ENCODE measurements at places on chromosomes 13 and 19.
A peak's percentile ranks its signal among the peaks of the same experiment; 100 is the strongest.

DNA sequence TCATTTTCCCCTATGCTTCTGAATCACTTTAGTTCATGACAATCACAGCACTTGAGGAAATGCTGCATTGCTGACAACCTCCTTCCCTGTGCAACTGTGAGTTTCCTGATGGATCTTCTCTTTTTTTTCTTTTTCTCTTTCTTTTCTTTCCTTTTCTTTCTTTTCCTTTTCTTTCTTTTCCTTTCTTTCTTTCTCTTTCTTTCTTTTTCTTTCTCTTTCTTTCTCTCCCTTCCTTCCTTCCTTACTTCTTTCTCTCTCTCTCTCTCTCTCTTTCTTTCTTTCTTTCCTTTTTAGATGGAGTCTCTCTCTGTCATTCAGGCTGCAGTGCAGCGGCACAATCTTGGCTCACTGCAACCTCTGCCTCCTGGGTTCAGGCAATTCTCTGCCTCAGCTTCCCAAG, 247.9 kb upstream of the HTR2A start:
- no peak for DNase-seq

DNA sequence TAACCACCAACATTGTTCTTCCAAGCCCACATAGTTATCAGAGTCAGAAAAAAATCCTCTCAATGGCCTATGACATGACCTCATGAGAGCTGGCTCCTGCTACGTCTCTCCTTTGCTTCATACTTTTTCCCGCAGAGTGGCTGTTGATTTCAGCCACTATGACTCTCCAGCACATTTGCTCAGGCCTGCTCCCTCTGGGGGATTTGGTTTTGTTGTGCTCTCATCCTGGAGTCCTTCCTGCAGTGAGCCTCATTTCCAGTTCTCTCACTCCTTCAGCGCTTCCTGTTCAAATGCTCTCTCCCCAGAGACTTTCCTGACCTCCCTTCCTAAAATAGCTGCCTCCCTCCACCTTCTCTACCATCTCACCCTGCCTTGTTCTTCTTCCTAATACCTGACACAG, 72.0 kb upstream of the USP29 start:
- no peak for DNase-seq

DNA sequence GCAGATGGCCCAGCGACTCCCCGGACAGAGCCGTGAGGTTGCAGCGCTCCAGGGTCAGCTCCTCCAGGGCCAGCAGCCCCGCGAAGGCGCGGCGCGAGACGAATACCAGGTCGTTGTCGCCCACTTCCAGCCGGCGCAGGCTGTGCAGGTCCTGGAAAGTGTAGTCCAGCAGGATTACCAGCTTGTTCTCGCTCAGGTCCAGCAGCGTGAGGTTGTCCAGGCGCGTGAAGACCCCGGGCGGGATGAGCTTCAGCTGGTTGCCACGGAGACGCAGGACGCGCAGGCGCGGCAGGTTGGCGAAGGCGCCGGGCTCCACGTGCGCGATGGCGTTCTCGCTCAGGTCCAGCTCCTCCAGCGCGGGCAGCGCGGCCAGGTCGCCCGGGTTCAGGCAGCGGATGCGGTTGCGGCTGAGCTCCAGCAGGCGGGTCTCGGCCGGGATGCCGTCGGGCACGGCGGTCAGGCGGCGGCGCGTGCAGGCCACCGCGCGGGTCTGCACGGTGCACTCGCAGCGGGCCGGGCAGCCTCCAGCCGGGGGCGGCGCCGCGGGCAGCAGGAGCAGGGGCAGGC, 9.3 kb upstream of the PEAK3 start:
- DNase-seq: no peak

DNA sequence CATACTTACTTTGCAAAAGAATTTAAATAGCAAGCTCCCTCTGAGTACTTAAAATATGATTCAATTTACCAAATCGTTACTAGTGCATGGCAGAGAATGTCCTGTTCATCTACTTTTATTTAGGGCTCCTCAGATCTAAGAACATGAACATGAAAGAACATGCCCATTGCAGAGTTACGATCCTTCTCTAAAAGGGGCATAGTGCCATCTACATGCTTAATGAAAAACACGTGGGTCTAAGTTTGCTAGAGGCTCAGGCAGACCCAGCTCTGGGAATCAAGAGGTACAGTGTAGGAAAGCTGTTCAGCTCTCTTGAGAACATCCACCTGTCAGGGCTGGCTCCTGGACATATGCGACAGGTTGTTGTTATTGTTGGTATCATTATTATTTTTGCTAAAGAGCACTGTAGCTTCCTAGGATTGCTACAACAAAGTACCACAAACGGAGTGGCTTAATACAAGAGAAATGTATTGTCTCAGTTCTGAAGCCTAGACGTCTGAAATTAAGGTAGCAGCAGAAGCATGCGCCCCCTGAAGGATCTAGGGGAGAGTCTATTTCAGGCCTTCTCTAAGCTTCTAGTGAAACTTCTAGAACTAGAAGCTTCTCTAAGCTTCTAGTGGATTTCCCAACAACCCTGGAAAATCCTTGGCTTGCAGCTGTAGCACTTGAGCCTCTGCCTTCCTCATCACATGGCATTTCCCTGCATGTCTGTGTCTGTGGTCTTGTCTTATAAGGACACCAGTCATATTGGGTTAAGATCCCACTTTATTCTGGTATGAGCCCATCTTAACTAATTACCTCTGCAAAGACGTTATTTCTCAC, 133.9 kb downstream of the DCT start:
- DNase-seq: peak; percentile 33

DNA sequence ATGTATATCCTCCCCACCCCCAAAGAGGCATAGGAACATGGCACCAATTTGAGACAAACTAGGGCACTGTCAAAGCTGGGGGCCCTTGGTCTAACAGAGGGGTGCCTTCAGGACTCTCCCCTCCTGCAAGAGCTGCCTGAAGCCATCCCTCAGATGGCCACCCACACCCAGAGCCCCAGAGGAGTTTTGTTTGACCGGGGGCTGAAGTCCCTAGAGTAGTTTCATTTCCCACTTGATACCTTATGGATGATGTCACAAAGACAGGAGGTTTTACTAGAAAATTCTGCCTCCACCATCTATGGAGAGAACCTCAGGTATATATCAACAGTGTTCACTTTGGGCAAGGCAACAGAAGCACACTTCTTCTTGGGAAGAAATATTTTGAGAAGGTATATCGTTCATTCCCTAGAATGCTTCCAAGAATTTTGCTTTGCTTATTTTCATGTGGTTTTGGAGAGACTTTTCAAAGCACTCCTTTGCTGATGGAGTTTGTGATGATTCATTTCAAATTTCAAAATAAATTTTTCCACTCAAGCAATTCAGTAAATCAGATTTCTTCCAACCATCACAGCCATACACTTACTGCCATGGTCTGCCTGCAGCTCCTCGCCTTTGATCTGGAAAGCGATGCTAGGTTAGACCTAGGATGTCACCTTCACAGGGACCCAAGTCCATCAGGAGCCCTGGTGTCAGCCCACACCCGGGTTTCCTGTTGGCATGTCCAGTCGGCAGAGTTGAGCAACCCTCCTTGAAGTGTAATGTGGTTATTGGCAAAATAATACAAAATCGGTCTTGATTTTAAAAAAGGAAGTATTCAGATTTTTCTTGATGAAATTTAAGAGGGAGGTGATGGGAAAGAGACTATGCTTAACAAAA, 207.0 kb downstream of the SHISA2 start:
- DNase-seq: no peak

GRCh38 chr19:6340493-6341201, 7.2 kb upstream of the ACER1 start:
- DNase-seq: no peak

- DNase-seq: no peak
Observed at GRCh38 chr13:92137520-92137919, 739.1 kb downstream of the GPC5 start.

- no peak for DNase-seq
Observed at GRCh38 chr13:59458908-59459579, 704.7 kb downstream of the DIAPH3 start.

DNA sequence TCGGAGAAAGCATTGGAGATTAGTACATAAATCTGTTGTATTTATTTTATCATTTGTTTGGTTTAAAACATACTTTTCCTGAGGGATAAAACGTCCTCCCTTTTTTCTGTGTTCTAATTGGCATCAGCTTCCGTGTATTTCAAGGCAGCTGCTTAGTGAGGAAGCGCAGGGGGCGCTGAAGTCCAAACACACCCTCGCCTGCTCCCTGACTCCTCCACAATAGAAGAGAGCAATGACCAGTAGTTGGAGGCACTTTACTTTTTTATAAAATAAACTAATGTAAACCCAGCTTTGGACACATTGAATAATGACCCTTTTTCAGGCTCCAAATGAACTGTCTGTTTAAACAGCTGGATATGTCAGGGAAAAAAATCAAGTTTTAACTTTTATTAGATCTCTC, 79.9 kb downstream of the RNASEH2B start:
- DNase-seq: no peak

DNA sequence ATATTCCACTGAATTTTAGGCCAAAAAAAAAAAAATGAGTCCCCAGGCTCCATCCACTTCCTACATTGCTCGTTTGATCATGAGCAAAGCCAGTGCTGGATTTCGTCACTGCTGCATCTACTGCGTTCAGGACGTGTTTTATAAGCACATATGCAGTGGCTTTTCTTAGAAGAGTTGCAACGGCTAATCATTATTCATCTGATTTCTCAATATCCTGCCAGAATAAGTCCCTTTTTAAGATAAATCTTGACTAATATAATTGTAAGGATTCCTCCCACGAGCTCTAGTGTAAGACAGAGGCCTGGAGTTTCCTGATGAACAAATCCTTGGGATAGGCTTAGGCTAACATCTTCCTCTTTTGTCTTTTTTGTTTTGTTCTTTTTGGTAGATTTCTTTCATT, 19.5 kb downstream of the FAM124A start:
- DNase-seq: no peak

GRCh38 chr19:58560921-58561320, 2.5 kb upstream of the UBE2M start:
- no peak for DNase-seq

DNA sequence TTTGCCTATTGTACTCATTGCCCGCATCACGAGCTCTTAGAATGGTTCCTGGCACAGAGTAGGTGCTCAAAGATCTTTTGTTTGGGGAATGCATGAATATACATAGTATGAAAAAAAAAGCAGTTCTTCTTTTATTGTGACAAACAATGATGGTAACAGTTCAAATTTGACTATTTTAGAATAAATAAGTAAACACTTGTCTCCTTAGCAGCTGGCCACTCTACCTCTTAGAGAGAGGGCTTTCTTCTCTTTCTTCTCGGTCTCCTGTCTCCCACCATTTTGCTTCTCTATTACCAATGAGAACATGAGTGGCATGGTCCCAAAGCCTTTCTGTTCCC, 639 bp upstream of the SLAIN1 start:
- DNase-seq: no peak

GRCh38 chr19:51621178-51621577, 9.0 kb downstream of the SIGLEC5 start:
- no peak for DNase-seq

- no peak for DNase-seq
Observed at GRCh38 chr13:114309806-114310410, 4.4 kb upstream of the CHAMP1 start.

GRCh38 chr19:33064792-33065550, at the start of gene RHPN2:
Gene RHPN2 (minus strand): TSS chr19:33064888. CDS start chr19:33064852, 36 bp downstream.
- peak; percentile 6 for DNase-seq

DNA sequence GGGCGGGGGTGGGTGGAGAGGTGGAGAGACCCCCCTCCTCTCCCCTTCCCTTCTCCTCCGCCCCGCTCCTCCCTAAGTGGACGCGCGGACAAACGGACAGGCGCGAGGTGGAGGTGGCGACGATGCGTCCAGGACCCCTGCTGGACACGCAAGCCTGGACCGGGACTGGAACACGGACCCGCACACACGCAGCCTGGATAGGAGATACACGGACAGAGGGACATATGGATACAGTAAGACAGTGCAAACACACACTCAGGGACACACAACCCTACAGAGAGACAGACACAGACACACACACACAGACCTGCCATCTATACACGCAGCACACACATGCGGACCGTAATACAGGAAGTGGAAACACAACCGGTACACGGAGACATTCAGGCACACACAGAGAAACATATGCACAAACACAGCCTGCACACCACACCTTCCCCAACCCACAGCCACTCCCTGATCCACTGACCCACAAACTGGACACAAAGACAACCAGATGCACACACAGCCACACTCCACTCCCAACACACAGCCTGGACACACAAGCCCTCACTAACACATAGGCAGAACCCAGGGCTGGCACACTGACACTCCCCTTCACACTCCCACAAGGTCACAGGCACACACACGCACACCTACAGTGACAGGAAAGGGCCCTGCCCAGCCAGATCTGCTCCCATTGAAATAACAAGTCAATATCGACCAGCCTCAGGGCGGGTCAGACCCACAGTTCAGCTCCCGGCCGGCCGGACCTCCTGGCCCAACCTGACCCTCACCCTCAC, 696 bp upstream of the ERFL start:
- DNase-seq: peak; percentile 44

- DNase-seq: no peak
Observed at GRCh38 chr19:3656073-3656746, 29.6 kb upstream of the CACTIN start.

DNA sequence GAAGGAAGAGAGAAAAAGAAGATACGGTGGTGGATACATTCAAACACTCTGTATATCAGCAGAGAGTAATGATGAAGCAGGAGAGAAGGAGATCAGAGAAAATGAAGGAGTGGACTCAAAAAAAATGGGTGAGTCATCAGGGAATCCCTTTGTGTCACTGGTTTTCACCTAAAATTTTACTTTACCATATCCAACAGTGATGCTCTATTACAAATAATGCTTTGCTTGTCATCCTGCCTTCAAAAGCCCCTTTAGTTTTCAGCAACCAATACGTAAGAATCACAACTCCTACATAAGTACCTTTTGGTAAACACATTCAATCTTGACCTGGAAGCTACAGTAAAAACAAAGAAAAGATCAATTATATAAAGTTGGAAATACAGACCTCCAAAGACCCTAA, 88.8 kb downstream of the ENOX1 start:
- DNase-seq: no peak

DNA sequence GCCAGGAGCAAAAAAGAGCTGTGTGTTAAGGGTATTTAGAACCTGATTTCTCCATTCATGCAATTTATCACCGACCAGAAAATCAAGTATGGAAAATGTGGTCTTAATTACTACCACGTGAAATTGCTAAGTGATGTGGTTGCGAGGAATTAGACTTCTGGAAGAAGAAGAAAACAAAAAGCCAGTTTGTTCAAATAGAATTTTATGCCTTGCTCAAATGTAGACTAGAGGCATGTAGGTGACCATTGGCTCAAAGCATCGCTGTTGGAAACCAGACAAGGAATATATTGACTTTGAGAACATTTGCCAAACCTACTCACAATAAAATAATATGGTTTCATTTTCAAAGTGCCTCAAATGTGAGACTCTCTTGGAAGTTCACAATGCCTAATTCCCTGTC, 57.3 kb upstream of the LRCH1 start:
- DNase-seq: no peak

GRCh38 chr13:36875961-36876360, 44.1 kb downstream of the SMAD9 start:
- no peak for DNase-seq

- DNase-seq: no peak
Observed at GRCh38 chr13:113150550-113151365, 7.7 kb upstream of the PROZ start.

Measured in central memory CD4-positive, alpha-beta T cell (primary cell).